Fibroblast of skin of scalp (primary cell): ENCODE measurements at places on chromosomes 13 and 19.

DNA sequence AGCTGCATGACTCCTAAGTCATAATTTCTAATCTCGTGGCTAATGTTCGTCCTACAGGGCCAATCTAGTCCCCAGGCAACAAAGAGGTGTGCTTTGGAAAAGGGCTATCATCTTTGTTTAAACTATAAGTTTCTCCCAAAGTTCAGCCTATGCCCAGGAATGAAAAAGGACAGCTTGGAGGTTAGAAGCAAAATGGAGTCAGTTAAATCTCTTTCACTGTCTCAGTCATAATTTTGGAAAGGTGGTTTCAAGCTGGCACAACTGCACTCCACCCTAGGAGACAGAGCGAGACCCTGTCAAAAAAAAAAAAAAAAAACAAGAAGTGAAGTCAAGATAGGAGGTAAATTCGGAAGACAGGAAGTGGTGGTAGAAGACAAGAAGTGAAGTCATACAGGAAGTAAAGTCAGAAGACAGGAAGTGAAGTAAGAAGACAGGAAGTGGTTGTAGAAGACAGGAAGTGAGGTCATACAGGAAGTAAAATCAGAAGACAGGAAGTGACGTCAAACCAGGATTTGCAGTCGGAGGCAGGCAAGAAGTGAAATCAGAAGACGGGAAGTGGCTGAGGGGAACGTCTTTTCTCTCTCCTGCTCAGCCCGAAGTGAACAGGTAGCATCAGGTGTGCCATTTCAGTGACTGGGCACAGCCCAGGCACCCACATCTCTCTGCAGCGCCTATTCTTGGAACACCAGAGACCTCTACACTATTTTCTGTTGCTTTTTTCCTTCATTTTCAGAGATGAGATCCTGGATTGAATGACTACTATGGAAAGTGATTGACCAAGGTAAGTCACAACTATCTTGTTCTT is 32.2 kb downstream of the GP6 start:
- DNase-seq = no peak

GRCh38 chr19:30070198-30070967 is 128.3 kb downstream of the URI1 start:
- no peak for DNase-seq

DNA sequence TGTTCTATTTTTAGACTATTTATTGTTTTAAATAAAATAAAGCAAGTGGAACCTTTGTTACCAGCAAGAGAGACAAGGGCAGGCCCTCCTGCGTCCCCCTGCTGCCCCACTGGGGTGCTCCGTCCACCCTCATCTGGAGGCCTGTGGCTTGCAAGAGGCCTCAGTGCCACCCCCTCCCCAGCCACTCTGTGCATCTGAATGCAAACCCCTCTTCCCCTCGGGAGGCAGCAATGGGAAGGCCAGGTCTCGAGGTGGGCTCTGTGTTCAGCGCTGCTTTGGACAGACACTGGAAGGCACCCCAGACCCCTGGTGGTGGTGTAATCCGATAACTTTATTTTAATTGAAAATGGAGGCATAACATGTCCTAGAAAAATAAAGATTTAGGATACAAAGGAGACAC is 4.6 kb downstream of the SIX5 start:
- DNase-seq = no peak

GRCh38 chr13:28100150-28101121 is at the start of gene FLT3:
FLT3 (minus strand) TSS chr13:28100576; CDS start chr13:28100510, 66 bp downstream.
- DNase-seq = peak; percentile 44

DNA sequence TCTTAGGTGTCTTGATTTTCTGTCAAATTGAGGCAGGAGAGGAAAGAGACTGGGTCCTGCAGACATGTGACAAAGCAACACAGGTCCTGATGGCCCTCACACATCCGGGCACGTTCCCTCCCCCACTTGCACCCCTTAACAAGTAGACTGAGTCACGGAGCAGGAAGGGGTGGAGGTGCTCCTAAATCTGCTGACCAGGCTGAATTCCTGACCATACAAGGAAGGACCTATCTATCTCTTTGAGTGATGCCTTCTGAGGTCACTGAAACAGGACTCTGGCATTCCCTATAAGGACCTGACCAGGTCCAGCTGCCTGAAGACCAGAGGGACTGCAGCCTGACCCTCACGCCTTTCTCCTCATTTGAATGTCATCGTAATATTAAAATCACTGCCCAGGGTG is 250.3 kb downstream of the COL4A1 start:
- DNase-seq = no peak
